HS-5 (cell line): ENCODE measurements at places on chromosomes 16 and 17.

GRCh38 chr16:48426244-48427141 is 41.3 kb upstream of the SIAH1 start:
- no peak for DNase-seq

DNA sequence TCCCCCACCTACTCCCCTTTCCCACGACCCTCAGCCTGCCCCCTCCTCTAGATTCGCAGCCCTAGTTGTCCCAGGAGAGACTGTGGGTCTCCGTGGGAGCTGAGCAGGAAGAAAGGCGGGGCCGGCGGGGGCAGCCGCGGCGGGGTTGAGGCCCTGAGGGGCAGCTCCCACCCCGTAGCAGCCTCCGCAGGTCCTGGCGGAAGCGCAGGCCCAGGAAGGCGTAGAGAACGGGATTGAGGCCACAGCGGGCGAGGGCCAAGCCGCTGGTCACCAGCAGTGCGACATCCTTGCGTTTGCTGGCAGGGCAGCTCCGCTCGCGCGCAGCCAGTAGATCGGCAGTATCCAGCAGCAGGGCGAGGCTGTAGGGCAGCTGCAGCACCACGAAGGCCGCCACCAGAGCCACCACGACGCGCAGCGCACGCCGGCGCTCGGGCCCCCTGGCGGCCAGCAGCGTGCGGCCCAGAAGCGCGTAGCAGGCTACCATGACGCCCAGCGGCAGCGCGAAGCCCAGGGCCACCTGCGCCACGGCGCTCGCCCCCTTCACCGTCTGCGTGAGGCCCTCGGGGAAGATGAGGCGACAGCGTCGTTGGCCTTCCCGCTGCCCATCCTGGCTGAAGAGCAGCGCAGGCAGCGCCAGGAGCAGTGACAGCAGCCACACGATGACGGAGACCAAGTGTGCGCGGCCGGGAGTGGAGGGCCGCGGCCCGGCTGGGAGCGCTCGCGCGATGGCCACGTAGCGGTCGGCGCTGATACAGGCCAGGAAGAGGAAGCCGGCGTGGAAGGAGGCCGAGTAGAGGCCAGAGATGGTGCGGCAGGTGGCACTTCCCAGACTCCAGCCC is 1.9 kb downstream of the CCR10 start:
- no peak for DNase-seq

DNA sequence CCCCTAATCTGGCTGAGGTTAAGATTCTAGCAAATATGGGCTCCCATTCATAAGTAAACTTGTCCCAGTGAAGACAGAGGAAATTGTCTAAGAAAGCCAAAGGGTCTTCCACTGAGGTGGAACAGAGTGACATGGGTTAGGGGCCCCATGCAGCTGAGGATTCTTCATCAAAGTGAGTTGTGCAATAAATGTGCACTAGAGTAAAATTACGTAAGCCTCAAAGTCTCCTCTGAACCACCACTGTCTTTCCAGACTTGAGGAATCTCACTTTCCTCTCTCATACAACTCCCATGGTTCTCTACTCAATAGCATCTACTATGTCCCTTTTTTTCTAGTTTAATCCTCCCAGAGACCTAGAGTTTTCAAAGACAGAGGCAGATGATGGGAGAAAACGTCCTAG is 132.4 kb downstream of the CA10 start:
- DNase-seq = no peak

GRCh38 chr16:21701271-21701670 is 37.5 kb downstream of the OTOA start:
- no peak for DNase-seq

- DNase-seq = no peak
These were observed 37.2 kb downstream of the BRD7 start for GRCh38 chr16:50331570-50331969.

DNA sequence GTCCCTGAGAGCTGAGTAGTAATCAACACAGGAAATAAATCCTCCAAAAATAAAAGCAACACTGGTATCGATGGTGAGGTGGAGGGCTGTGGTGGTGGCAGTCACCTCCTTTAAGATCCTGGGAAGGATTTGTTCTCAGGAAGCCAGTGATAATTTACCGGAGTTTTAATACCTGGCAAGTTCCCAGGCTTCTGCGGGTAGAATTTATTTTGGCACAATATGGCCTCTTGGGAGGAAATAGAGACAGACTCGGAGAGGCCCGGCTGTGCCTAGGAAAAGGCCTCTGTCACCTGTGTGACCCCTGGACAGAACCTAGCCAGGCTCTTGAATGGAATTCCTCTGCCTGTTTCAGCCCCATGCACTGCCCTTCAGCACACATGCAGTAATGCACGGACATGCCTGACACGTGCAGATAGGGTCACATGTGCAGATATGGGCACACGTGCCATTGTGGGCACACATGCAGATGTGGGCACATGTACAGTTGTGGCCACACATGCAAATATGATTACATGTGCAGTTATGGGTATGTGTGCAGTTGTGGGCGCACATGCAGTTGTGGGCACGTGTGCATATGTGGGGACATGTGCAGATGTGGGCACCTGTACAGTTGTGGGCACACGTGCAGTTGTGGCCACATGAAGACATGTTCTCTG is 33.5 kb downstream of the MGAT5B start:
- no peak for DNase-seq

GRCh38 chr17:37301288-37301687 is 74.5 kb upstream of the C17orf78 start:
- no peak for DNase-seq

DNA sequence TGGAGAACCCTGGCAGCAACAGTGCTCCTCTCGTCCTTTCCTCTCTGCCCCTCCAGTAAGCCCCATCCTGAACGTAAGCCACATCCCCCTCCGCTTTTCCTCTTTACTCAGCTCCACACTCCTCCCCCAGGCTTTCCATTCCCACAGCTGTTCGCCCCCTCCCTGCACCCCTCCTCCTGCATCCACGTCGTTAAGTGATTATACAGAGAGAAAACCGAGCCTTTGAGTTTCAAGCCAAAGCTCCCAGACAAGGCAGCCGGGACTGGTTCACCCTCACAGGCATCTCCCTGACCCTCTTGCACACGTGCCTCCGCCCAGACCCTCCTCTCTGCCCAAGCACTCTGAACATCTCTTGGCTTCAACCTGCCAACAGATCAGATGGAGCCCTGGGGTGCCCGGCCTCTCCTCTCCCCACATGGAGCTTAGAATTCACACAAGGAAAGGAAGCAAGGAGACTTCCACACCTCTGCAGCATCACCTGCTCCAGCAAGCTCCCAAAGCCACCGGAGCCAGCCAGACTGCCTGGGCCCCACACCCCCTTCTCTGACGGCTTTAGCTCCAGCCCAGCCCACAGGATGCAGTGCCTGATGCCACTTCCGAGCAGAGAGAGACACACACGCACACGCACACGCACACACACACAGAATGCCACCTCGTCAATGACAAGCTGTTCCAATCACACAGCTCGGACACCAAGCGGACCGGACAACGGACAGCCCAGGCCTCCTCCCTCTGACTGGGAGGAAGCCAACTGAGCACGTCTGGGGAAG is 99.9 kb upstream of the CCL2 start:
- DNase-seq = no peak

GRCh38 chr17:50428831-50429424 is 2.9 kb downstream of the ACSF2 start:
- DNase-seq = no peak

DNA sequence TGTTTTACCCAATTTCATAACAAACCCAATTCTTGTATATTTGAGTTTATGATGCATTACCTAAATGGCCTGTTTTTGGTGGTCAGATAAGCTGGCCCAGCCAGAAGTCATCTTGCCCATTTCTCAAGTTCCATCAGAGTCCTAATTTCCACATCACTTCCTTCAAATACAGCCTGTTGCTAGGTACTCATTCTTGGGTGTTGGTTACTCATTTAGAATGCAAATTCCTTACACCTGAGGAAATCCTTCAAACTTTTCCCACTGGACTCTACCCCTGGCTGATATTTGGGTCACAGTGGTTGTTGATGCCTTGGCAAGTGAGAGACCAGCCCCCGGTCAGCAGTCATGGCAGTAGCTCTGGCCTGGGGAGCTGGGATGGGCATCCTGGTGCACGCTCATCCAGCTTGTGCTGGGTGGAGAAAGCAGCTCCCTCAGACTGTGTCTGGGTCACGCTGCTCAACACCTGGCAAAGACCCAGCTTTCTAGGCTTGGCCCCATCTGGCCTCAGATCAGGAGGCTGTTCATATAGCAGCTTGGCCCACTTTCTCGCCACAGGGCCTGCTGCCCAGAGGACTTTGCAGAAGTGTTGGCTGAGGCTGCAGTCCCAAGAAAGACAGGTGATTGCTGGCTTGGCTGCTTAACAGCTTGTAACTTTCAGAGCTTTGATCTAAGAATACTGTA is 25.8 kb downstream of the WSB1 start:
- DNase-seq = no peak

GRCh38 chr17:44922746-44923470 is 7.6 kb upstream of the GFAP start:
- no peak for DNase-seq

DNA sequence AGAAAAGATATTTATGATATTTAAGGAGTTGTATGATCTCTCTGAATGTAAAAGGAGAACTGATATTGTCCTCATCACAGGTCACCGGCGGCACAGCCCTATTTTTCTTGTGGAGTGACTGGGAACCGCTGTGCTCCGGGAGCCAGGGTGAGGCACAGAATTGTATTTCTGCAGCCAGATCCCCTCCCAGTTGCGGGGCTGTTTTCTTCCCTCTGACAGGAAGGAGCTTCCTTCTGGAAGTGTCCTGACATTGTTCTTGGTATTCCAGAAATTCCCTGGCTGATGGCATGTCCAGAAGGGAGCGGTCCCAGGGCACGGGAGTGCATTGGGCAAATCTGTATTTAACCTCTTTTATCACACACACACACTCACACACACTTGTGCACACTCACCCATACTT is 268.6 kb upstream of the FOXF1 start:
- DNase-seq = no peak

- DNase-seq = peak; percentile 97
These were observed 29.4 kb upstream of the MTSS2 start for GRCh38 chr16:70715055-70715858.

- DNase-seq = no peak
These were observed 40.0 kb downstream of the SOCS1 start for GRCh38 chr16:11215935-11216556.

- DNase-seq = no peak
These were observed 9.4 kb downstream of the CWC25 start for GRCh38 chr17:38815576-38816193.

DNA sequence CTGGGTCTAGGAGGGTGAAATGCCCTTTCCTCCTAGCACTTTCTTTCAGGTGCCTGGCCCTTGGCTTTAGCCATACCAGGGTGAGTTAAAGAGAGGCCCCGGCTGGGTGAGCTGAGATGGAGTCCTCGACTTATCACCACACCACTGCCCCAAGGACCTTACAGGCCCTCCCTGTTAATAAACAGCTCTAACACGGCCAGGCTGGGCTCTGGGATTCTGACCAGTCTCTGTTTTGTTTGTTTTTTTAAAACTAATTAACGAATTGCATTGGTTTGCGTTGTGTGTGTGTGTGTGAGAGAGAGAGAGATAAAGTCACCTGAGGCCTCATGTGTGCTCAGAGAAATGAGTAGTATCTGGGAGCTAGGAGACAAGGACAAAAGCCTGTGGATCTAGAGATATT is 14.3 kb downstream of the MYL4 start:
- DNase-seq = no peak
